GM23248 (cell line): ENCODE measurements at places on chromosomes 4 and X. TPM values are rescaled to one million over a fixed set of nuclear protein-coding genes. Genes with fewer than 3 reads are reported as not detected.

CTAG1A gene
- total RNA-seq = not detected in 2 replicates

AKAP4 gene
- not detected in 2 replicates for total RNA-seq

FGA gene
- not detected in 2 replicates for total RNA-seq

CT47C1 gene
- total RNA-seq = not detected in 2 replicates

STX18 gene
- 35.0 and 42.6 TPM in 2 replicates for total RNA-seq

ZNF141 gene
- total RNA-seq = 6.7 and 7.6 TPM in 2 replicates
